SJSA1 (cell line): ENCODE measurements at places on chromosomes 12 and 14. TPM values are rescaled to one million over a fixed set of nuclear protein-coding genes. Genes with fewer than 3 reads are reported as not detected.

GALNT8 gene
- not detected in 2 replicates for total RNA-seq

- peaks cover 38% of the 10 kb centered on the region for H3K36me3 ChIP-seq
- H3K4me1 ChIP-seq: peaks cover 18% of the 10 kb centered on the region
- peak overlapping the region; percentile 100 for H3K27ac ChIP-seq
Observed at GRCh38 chr12:62601765-62602164, 135.1 kb downstream of the MON2 start.

RAB5B gene
- total RNA-seq: 17.4 and 33.0 TPM in 2 replicates

GRCh38 chr14:28671425-28671824 lies 95.2 kb upstream of the FOXG1 start:
- no peak overlapping the region for H3K4me3 ChIP-seq
- no peaks in the 10 kb centered on the region for H3K27me3 ChIP-seq
- H3K27ac ChIP-seq: no peak overlapping the region
- H3K36me3 ChIP-seq: no peaks in the 10 kb centered on the region

MANSC4 gene
- total RNA-seq: not detected in 2 replicates

DNA sequence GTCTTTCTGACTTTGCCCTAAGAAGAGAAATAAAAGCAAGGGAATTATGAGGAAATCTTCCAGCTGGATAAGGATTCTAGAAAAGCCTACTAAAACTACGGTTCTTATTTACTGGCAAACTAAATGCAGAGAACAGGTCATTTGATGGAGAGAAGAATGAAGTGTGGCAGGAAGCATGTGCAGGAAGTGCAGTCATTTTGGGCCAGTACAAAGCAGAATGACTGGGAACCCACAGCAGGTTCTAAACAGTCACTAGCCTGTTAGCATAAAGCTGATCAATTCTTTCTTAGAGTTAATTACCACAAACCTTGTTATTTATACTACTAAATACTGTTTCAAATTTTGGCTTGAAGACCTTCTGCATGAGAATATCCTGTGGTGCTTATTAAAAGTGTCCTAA lies 36.7 kb downstream of the CFAP54 start:
- no peak for DNase-seq
- no peaks in the 10 kb centered on the region for H3K27me3 ChIP-seq
- no peaks in the 10 kb centered on the region for H3K36me3 ChIP-seq
- no peaks in the 10 kb centered on the region for H3K4me1 ChIP-seq

- H3K4me1 ChIP-seq: no peaks in the 10 kb centered on the region
- no peak overlapping the region for H3K4me3 ChIP-seq
- DNase-seq: no peak
- H3K27ac ChIP-seq: no peak overlapping the region
- no peaks in the 10 kb centered on the region; the same call in 1 of the 2 replicates for H3K27me3 ChIP-seq
Observed at GRCh38 chr12:21538061-21538653, 12.1 kb downstream of the SPX start.

- DNase-seq: no peak
- peaks cover 95% of the 10 kb centered on the region for H3K27me3 ChIP-seq
- no peaks in the 10 kb centered on the region for H3K36me3 ChIP-seq
- no peak overlapping the region for H3K4me3 ChIP-seq
- no peaks in the 10 kb centered on the region for H3K4me1 ChIP-seq
- H3K27ac ChIP-seq: no peak overlapping the region
Observed at GRCh38 chr12:60184096-60184495, 588.3 kb downstream of the SLC16A7 start.

- no peak overlapping the region for H3K4me3 ChIP-seq
- no peaks in the 10 kb centered on the region for H3K4me1 ChIP-seq
- H3K36me3 ChIP-seq: no peaks in the 10 kb centered on the region
- H3K27me3 ChIP-seq: no peaks in the 10 kb centered on the region
Observed at GRCh38 chr12:26264215-26264838, 69.0 kb downstream of the SSPN start.

- H3K27me3 ChIP-seq: no peaks in the 10 kb centered on the region
- H3K4me1 ChIP-seq: no peaks in the 10 kb centered on the region
- H3K27ac ChIP-seq: no peak overlapping the region
Observed at GRCh38 chr14:105974902-105975301, 448.5 kb downstream of the TMEM121 start.

KLHDC1 gene
- 1.3 and 1.8 TPM in 2 replicates for total RNA-seq

GRCh38 chr14:43778570-43778936 lies 728.5 kb downstream of the FSCB start:
- no peaks in the 10 kb centered on the region for H3K4me1 ChIP-seq
- no peaks in the 10 kb centered on the region for H3K36me3 ChIP-seq
- H3K27me3 ChIP-seq: no peaks in the 10 kb centered on the region
- DNase-seq: no peak
- no peak overlapping the region for H3K27ac ChIP-seq

TCL1B gene
- not detected in 2 replicates for total RNA-seq

GRCh38 chr12:40733871-40734270 lies 41.6 kb downstream of the CNTN1 start:
- H3K27ac ChIP-seq: no peak overlapping the region
- no peak for DNase-seq
- no peak overlapping the region for H3K4me3 ChIP-seq
- no peaks in the 10 kb centered on the region for H3K27me3 ChIP-seq
- H3K4me1 ChIP-seq: no peaks in the 10 kb centered on the region

OR11H6 gene
- not detected in 2 replicates for total RNA-seq

NFE2 gene
- total RNA-seq: not detected in 2 replicates

DNA sequence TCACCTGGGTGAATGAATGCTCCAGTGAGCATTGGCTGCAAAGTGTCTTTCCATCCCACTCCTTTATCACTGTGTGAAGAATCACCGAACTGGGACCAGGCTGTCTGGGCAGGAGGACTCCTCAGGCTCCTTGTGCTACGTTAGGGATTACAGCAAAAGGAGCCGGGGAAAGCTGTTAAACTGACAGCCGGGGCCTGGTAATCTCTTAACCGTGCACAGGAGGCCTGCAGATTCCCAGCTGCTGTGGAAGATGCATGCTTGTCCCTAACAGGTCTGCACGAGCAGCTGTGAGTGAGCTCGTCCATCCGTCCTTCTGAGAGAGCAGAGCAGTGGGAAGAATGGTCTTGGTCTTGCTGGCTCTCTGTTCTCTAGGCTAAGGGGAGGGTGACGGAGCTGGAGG lies 231.5 kb downstream of the AACS start:
- no peaks in the 10 kb centered on the region for H3K4me1 ChIP-seq
- H3K4me3 ChIP-seq: no peak overlapping the region
- no peaks in the 10 kb centered on the region for H3K27me3 ChIP-seq
- no peak overlapping the region for H3K27ac ChIP-seq

DNA sequence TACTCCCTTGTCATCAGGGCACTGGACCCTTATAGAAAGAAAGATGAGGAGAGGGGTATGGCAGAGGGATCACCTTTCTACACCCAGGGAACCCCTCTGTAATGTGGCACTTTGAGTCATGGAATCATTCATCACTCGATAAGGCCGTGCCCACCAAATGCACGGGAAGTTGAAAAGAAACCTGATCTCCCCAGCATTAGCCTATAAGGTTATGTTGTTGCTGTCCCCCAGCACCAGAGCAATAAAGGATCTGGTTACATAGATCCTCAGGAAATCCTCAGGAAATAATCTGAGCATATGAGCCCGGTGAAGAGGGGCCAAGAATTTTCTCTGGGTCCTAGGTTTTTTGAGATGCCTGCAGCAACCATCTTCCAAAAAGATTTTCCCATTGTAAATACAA lies 148.8 kb upstream of the CRY1 start:
- H3K4me1 ChIP-seq: peaks cover 11% of the 10 kb centered on the region
- H3K36me3 ChIP-seq: no peaks in the 10 kb centered on the region
- no peaks in the 10 kb centered on the region for H3K27me3 ChIP-seq
- no peak overlapping the region for H3K4me3 ChIP-seq
- no peak overlapping the region for H3K27ac ChIP-seq

DNA sequence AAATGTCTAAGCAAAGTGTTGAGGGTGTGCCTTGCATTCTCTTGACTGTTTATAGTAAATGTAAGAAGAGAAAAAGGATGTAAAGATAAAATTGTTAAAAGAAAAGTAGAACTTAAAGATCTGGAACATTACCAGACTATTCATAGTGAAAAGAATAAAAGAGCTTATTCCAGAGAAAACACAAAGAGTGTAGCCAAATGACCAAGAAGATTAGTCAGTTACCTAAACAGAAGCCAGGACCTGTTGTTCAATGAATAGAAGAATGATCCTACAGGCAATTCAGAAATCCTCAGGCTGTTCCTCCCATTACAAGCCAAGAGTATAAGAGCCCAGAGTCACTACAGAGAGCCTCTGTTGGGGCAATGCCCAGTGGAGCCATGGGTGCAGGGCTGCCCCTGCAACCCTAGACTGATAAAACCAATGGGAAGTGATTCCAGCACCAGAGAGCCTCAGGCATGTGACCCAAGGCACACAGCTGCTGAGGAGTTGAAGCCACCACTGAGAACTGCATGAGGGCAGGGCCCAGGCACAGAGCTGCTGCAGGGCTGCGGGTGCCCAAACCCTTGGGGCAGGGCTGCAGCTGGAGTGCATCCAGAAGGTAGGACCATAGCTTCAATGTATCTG lies 91.1 kb upstream of the SLC38A4 start:
- peak overlapping the region; percentile 78 for H3K27ac ChIP-seq
- H3K27me3 ChIP-seq: no peaks in the 10 kb centered on the region
- peaks cover 53% of the 10 kb centered on the region for H3K4me1 ChIP-seq
- peaks cover 7% of the 10 kb centered on the region; the same call in 1 of the 2 replicates for H3K36me3 ChIP-seq
- H3K4me3 ChIP-seq: no peak overlapping the region
- peak; percentile 94 for DNase-seq

GRCh38 chr12:2641207-2641606 lies 153.6 kb upstream of the FKBP4 start:
- H3K4me3 ChIP-seq: no peak overlapping the region
- peak; percentile 75 for DNase-seq
- peak overlapping the region; percentile 75 for H3K27ac ChIP-seq
- H3K36me3 ChIP-seq: no peaks in the 10 kb centered on the region
- H3K4me1 ChIP-seq: peaks cover 20% of the 10 kb centered on the region
- no peaks in the 10 kb centered on the region for H3K27me3 ChIP-seq

DNA sequence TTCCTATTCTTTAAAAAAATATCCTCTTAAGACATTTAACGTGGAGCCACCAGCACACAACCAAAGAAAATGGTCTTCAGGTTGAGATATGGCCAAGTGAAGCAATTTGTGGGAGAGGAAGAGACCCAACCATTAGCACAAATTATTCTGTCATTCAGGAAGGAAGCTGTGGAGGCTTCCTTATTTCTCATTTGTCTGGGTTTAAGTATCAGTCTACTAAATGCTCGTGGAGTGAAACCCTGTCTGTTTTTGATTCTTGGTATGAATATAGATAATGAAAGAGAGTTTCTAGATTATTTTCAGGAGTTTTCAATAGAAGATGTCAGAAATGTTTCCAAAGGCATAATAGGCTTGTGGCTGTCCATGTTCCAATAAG lies 125.1 kb downstream of the GPR65 start:
- no peak overlapping the region for H3K4me3 ChIP-seq
- no peak for DNase-seq
- H3K36me3 ChIP-seq: no peaks in the 10 kb centered on the region
- peaks cover 25% of the 10 kb centered on the region for H3K4me1 ChIP-seq

GRCh38 chr12:46548605-46549071 lies 176.1 kb upstream of the SLC38A2 start:
- no peaks in the 10 kb centered on the region for H3K36me3 ChIP-seq
- peaks cover 48% of the 10 kb centered on the region for H3K4me1 ChIP-seq
- H3K27me3 ChIP-seq: no peaks in the 10 kb centered on the region
- DNase-seq: peak; percentile 12
- H3K27ac ChIP-seq: peak overlapping the region; percentile 99

GLRX5 gene
- total RNA-seq: 56.2 and 82.3 TPM in 2 replicates

DPPA3 gene
- not detected in 2 replicates for total RNA-seq

ANKS1B gene
- not detected in 2 replicates for total RNA-seq

TMCC3 gene
- total RNA-seq: 0.81 and 1.9 TPM in 2 replicates

GRIN2B gene
- not detected in 2 replicates for total RNA-seq

- H3K36me3 ChIP-seq: no peaks in the 10 kb centered on the region
- DNase-seq: no peak
- H3K27ac ChIP-seq: no peak overlapping the region
- no peak overlapping the region for H3K4me3 ChIP-seq
Observed at GRCh38 chr14:92970271-92970670, 47.3 kb downstream of the CHGA start.
